Type B pancreatic cell (in vitro differentiated cells): ENCODE measurements at places on chromosomes 1 and 21. TPM values are rescaled to one million over a fixed set of nuclear protein-coding genes. Genes with fewer than 3 reads are reported as not detected.

Gene TMEM53
- 6.6 and 9.1 TPM in 2 replicates for total RNA-seq

Gene AADACL4
- total RNA-seq = not detected in 2 replicates

GRCh38 chr1:156062189-156062588 lies 1.2 kb downstream of the RAB25 start:
- peaks cover 3% of the 10 kb centered on the region for H3K36me3 ChIP-seq
- H3K27me3 ChIP-seq = no peaks in the 10 kb centered on the region
- DNase-seq = no peak
- peak overlapping the region; percentile 95 for H3K4me3 ChIP-seq

- H3K36me3 ChIP-seq = no peaks in the 10 kb centered on the region
- H3K27ac ChIP-seq = no peak overlapping the region
- H3K4me1 ChIP-seq = no peaks in the 10 kb centered on the region
- H3K4me3 ChIP-seq = no peak overlapping the region
- H3K27me3 ChIP-seq = peaks cover 12% of the 10 kb centered on the region
These were observed 542.8 kb downstream of the PTPRU start for GRCh38 chr1:29779146-29779545.

- peak overlapping the region; percentile 7 for H3K27ac ChIP-seq
- peaks cover 27% of the 10 kb centered on the region for H3K4me1 ChIP-seq
- DNase-seq = no peak
- no peaks in the 10 kb centered on the region for H3K27me3 ChIP-seq
These were observed 13.1 kb downstream of the GPSM2 start for GRCh38 chr1:108889706-108890384.

GRCh38 chr1:114455102-114455785 lies 55.8 kb downstream of the TRIM33 start:
- no peak for DNase-seq
- no peak overlapping the region for H3K27ac ChIP-seq
- no peaks in the 10 kb centered on the region for H3K27me3 ChIP-seq
- H3K4me3 ChIP-seq = no peak overlapping the region
- H3K36me3 ChIP-seq = peaks cover 42% of the 10 kb centered on the region
